Activated CD4-positive, alpha-beta T cell treated with anti-CD3 and anti-CD28 coated beads for 24 hours (primary cell): ENCODE measurements at places on chromosomes 7 and 10.

- no peak for DNase-seq
Measured at GRCh38 chr10:48332166-48332870, 25.8 kb downstream of the MAPK8 start.

GRCh38 chr10:6195846-6196245 is 6.9 kb upstream of the PFKFB3 start:
- no peak for DNase-seq

DNA sequence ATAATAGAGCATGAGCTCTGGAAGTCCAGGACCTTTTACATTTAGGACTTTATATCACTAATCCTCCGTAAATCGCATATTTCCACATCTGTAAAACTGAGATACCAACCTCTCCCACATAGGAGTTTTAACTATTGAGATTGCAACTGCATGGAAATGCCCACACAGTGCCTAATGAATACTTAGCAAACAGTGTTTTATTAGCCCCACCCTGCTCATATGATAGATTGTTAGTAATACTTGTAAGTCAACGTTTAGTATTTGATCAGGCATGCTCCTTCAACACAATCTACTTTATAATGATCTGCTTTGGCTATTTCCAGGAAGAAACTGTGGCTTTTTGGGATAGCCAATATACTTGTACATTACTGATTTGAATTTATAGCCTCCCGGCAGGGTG is 8.5 kb downstream of the PDZD8 start:
- no peak for DNase-seq

- DNase-seq: no peak
Measured at GRCh38 chr7:50655490-50655889, 90.3 kb upstream of the DDC start.

GRCh38 chr7:43057141-43057540 is 55.3 kb upstream of the HECW1 start:
- no peak for DNase-seq

DNA sequence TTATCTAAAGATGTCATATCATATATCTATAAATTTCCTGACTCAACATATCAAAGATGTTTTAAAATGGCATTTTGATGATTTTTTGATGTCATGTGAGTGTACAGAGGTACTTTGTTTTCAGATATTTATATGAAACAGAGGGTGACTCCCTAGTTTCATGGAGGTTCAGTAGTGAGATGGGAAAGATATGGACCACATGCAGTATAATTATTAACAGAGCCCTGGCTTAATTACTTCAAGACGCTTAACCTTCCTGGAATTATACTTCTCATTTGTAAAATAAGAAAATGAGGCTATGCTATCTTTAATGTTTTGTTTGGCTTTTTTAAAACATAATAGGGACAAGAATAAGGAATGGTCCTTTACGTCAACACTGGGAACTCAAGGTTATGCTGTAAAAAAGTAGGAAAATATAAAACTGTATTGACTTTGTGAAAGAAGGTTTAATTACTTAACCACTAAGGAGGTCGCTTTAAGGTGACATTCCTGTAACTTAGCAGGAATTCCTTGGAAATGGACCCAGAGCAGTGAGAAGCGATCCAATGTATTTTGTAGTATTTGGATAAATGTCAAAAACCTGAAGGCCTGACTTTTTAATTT is 821.0 kb upstream of the IGFBP3 start:
- DNase-seq: no peak

GRCh38 chr7:126026421-126027088 is 1096.9 kb upstream of the POT1 start:
- no peak for DNase-seq

DNA sequence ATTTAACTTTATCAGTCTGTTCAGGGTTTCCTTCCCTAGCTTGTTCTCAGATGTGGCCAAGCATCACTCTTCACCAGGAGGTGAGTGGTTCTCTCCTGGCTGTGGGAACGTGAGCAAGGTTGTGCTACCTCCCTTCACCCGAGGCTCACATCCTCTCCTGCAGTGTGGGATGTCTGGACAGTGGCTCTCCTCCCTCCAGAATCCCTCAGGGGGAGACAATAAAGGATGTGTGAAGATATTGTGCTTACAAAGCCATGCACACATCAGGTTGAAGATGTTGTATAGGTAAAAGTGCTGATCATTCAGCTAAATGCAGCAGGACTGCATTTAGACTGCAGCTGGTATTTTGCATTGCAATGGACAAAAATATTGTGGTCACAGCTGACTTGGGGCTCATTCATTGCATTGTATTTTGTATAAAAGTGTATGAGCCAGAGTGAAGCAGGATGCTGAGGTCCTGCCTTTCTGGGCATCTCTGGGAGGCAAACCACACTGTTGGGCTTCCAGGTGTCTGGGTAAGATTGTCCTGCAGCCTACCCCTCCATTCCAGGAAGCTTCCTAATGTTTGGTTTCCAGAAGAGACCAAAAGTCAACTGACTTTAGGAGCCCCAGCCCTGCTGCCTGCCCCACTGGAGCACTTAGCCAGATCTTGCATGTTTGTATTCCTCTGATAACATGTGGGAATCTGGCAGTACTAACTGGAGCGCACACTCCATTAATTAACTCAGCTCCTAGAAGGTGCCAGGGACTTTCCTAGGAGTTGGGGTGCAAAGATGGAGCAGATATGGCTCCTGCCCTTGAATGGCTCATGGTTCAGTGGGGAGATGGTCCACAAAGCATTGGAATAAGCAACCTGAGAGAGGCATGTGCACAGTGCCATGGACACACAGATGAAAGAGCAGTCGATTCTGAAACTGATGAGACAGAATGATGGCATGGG is 292.5 kb upstream of the ZNF32 start:
- no peak for DNase-seq

GRCh38 chr10:70223728-70224127 is 9.5 kb downstream of the PPA1 start:
- DNase-seq: no peak

DNA sequence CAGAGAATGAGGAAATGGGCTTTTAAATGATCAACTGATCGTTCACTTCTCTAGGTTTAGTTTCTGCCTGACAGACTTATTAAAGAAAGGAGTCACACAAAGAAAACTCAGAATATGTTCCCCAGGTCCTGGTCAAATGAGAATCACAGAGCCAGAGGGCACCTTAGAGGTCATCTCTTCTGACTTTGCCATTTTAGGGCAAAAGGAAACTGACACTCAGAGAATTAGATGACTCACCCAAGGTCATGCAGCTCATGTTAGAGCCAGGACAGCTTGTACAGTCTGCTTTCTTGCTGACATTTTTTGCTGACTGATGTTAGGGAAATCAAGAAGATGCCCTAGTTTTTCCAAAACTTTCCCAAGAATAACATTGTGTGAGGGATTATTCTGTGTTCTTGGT is 312.7 kb upstream of the SP8 start:
- no peak for DNase-seq

GRCh38 chr7:92875719-92876118 is 39.3 kb upstream of the CDK6 start:
- DNase-seq: no peak

- DNase-seq: no peak
Measured at GRCh38 chr7:32428546-32428945, 61.6 kb downstream of the LSM5 start.

DNA sequence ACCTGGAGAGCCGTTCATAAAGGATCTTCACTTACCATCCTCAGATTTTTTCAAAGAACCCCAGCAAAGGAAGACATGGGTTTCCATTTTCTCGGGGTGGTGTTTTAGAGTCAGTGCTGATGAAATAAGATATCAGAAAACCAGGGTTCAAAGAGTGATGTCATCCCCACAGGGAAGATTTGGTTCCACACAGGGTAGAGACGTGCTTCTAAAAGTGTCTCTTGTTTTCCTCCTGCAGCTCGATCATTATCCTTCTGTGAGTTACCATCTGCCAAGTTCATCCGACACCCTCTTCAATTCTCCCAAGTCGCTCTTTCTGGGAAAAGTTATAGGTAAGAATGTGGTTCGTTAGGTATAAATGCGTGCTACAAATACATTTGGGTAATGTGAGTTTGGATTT is 323.8 kb upstream of the C7orf33 start:
- DNase-seq: no peak

- DNase-seq: no peak
Measured at GRCh38 chr10:1516492-1517165, 220.7 kb downstream of the ADARB2 start.

- DNase-seq: no peak
Measured at GRCh38 chr10:93667795-93668194, 34.6 kb downstream of the FRA10AC1 start.

- DNase-seq: no peak
Measured at GRCh38 chr10:92567952-92568600, 5.8 kb downstream of the IDE start.

DNA sequence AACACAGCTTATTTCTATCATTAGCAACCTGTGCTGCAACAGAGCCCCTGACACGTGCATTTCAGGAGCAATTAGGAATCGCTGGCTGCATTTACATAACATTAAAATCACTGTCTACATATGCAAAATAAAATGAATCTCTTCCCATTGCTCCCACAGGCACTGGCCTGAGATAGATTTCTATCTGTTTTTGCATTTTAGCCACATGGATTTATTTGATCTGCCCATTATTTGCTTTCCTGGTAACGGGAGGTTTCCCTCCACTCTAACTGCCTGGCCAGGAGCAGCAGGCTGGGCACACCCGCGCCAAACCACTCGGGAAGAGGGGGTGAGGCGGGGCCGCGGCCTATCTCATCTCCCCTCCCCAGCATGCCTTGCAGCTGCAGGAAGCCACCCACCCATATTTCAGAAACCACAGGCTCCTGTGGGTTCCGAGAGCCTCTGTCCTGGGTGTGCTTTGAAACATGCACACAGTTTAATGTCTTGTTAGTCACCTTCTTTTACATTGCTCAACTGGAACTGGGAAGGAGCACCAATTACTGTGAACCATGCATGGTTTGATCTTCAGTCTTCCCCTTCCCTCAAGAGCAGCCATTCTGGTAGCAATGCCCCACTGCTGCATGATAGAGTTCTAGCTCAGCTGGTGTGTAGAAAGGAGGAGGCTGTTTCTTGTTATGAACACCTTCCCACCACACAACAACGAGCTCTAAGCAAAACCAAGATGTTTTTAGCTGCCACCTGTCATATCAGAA is 37.7 kb upstream of the IKZF1 start:
- peak; percentile 58 for DNase-seq

DNA sequence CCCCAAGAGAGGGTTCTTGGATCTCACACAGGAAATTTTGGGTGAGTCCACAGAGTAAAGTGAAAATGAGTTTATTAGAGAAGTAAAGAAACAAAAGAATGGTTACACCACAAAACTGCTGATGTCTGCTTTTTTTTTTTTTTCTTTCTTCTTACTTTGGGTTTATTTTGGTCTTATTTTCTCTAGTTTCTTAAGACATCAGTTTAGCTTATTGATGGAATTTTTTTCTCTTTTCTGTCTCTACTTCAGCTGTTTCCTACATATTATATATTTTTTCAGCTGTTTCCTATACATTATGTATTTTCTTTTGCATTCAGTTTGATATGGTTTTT is 166.4 kb downstream of the CCSER2 start:
- DNase-seq: no peak

DNA sequence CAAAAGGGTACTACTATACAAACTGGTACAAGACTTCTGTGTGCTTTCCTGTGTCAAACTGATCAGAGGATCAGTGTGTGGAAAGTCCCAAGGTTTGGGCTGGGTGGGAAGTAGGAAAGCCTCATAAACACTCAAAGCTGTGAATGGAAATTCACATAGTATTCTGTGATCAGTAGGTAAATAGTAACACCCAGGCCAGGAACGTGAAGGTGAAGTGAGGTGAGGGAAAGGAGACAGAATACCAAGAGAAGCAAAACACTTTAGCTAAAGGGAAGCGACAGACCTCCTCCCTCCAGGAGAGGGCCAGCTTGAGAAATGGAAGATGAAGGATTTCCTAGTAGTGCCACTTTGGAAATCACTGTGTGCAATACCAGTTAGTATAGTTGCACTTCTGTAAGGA is 451.9 kb downstream of the KCNMA1 start:
- no peak for DNase-seq

DNA sequence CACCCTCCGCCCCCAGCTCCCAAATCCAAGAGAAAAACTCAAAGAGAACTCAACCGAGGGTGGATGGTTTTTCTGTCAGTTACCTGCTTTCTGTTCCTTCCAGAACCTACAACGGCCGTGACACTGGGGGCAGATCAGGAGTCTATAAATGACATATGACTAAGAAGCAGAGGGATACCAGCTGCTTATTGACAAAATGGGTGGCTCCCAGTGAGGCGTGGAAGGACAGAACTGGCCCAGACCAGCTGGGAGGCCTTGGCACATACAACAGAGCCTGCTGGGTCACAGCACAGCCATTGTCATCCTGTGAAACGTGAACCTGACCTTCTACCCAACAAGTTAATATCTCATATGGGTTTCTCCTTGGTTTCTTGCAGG is 84.3 kb upstream of the ADRB1 start:
- DNase-seq: no peak
